Fibroblast of the aortic adventitia (primary cell): ENCODE measurements at places on chromosomes 3 and 15. TPM values are rescaled to one million over a fixed set of nuclear protein-coding genes. Genes with fewer than 3 reads are reported as not detected.

Gene LRRK1
- total RNA-seq, result 18.0 and 26.4 TPM in 2 replicates

Gene RARB
- total RNA-seq, result 3.1 and 4.2 TPM in 2 replicates

Gene LRRIQ4
- total RNA-seq, result 0.09 TPM in 1 of 2 replicates, not detected in the other

Gene SLCO3A1
- total RNA-seq, result 8.9 and 11.1 TPM in 2 replicates

Gene CPLX3
- total RNA-seq, result not detected in 2 replicates
